ENCODE measurements at places on chromosomes 5 and 9.

- peak; percentile 52 for DNase-seq
Observed at GRCh38 chr9:136546697-136547501, 1.1 kb upstream of the NOTCH1 start.

GRCh38 chr5:162484095-162484494, 416.5 kb downstream of the GABRG2 start:
- DNase-seq: no peak

DNA sequence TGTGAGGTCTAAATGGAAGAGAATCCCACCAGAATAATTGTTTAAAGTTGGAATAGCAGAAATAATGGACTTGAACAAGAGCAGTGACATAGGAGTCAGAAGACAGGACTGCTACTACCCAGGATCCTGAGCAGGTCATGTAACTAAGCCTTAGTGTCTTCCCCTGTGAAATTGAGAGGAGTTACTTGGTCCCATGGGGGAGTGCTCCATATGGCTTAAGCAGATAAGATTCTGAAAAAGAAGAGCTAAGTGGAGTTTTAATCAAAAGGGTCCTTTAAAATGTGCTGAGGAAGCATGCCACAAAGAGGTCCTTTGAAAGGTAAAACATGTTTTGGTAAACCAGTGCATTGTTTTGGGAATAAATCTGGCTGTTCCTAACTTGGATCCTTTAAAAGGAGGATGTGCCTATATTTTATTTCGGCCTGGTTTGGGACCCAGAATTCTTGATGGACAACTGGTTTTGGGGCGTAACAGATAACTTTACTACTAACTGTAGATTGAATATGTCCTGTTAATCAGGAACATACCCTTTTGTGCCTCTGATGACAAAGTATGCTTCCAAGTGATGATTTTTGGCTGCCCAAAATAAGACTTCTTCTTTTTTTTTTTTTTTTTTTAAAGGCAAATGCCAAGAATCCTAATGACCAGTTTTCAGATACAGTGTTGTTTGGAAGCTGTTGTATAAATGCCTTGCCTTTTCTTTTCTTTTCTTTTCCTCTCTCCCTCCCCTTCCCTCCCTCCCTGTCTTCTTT, 5.7 kb downstream of the RCL1 start:
- DNase-seq: peak; percentile 30

- no peak for DNase-seq
Observed at GRCh38 chr5:109705596-109705995, 15.9 kb downstream of the MAN2A1 start.

DNA sequence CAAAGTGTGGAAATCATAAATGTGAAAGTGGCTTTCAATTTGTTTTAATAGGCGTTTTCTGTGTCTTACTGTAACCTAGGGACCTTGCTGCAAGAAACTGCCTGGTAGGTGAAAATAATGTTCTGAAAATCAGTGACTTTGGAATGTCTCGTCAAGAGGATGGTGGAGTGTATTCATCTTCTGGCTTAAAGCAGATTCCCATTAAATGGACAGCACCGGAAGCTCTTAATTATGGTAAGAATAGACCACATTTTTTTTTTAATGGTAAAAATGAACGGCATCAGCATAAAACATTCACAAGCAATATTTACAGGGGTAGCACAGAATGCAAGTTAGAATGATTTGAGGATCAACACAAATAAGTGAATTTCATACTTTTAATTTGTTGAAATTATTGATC, 229.1 kb downstream of the PJA2 start:
- DNase-seq: no peak

Data from suppressor macrophage (primary cell).